ENCODE measurements at places on chromosomes 3 and 15. TPM values are rescaled to one million over a fixed set of nuclear protein-coding genes. Genes with fewer than 3 reads are reported as not detected.

The DGKG gene
- 27.3 TPM for total RNA-seq

The FOXB1 gene
- total RNA-seq, result not detected

The SOX14 gene
- not detected for total RNA-seq

The ZBTB47 gene
- total RNA-seq, result 32.5 TPM

The HMG20A gene
- total RNA-seq, result 46.0 TPM

The ZNF501 gene
- 4.6 TPM for total RNA-seq

The GRK7 gene
- not detected for total RNA-seq

The ERICH6 gene
- total RNA-seq, result 0.22 TPM

The PLA2G4E gene
- total RNA-seq, result 0.22 TPM

The GPR149 gene
- total RNA-seq, result not detected

The ATG3 gene
- 73.6 TPM for total RNA-seq

The AGBL1 gene
- not detected for total RNA-seq

The ZNF80 gene
- not detected for total RNA-seq

The LDHAL6B gene
- not detected for total RNA-seq

The GLDN gene
- 18.9 TPM for total RNA-seq

The ADGRG7 gene
- total RNA-seq, result not detected

The HTR3E gene
- total RNA-seq, result not detected

The RHOV gene
- total RNA-seq, result not detected

The VWA5B2 gene
- 123 TPM for total RNA-seq

The NR2E3 gene
- 0.34 TPM for total RNA-seq

The GP9 gene
- not detected for total RNA-seq

Measured in adrenal gland (tissue), 19 donors.